Adipocyte (in vitro differentiated cells): ENCODE measurements at places on chromosomes 2 and 18.

DNA sequence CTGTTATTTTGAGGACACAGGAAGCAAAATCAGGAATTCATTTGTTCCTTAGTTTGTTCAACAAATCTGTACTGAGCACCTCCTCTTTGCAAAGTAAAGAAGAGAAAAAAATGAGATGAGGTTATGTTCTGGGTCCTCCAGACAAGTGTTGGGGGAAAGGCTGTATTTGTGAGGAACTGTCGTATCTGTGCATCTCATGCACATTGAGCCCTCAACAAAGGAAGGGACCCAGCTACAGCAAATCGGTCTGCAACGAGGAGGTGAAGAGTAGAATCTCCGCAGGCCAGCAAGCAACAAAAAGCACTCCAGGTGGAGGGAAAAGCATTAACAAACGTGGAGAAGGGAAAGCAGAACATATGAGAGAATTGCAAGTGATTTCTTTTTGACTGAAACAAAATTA is 143.0 kb upstream of the CYP1B1 start:
- DNase-seq: no peak

DNA sequence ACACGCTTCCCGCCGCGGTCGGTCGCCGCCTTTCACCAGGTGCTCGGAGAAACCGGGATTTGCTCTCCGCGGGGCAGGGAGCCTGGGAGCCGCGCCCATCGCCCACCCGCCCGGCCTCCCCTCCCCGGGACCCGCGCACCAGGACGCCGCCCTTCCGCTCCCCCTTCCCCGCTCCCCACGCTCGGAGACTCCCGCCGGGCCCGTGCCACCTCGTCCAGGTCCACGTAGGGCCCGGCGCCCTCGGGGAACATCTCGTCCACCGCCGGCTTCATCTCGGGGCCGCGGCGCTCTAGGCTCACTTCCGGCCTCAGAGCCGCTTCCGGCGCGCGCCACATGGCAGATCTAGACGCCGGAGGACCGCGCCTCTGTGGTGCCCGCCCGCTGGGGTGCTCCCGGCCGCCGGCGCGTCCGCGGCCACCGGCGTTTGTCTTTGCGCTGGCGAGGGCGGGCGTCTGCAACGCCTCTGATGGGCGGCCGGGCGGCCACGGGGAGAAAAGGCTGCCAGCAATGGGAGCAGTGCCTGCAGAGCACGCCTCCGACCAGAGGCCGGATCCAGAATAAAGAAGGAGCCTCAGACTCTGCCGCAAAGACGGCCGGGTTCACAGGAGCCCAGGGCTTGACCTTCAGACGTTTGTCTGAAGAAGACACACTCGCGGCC is at the start of gene COPS9:
COPS9 (minus strand) TSS at position 293 of the 658 bp plus-strand sequence; CDS start at position 272, 21 bp downstream.
- DNase-seq: peak; percentile 96

GRCh38 chr2:26900831-26901321 is 52.9 kb downstream of the DPYSL5 start:
- DNase-seq: no peak

GRCh38 chr2:72139874-72140620 is 7.6 kb downstream of the CYP26B1 start:
- DNase-seq: no peak

DNA sequence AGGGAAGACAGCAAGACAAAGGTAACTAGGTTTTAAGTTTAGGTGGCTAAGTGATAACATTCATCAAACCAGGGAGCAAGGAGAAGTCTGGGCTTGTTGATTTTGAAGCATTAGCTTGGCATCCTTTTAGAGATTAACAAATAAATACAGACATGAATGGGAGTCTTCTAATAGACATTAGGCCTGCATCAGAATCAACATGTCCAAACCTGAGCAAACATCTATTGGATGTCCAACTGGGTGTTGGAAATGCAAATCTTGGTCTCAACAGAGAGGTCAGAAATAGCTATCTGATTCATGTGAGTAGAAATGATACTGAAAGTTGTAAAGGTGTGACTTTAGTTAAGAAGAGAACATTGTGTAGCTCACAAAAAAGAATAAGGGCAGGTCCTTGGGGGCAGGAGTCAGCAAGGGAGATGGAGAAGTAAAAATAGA is 85.5 kb upstream of the RND3 start:
- DNase-seq: no peak

GRCh38 chr2:61536572-61537276 is 1.4 kb downstream of the XPO1 start:
- peak; percentile 92 for DNase-seq
